ENCODE measurements at places on chromosomes 4 and X.

DNA sequence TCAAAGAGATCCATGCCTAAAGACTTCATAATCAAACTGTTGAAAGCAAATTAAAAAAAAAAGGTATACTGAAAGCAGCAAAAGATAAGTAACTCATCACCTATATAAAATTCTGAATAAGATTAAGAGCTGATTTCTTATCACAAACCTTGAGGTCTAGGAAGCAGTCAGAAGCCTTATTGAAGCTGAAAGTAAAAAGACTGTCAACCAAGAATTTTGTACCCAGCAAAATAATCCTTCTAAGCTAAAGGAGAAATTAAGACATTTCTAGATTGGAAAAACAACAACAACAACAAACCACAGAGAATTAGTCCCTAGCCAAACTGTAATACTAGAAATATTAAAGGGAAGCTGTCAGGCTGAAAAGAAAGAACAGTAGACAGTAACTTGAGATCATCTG is 622.9 kb downstream of the PCDH7 start:
- DNase-seq, result no peak

DNA sequence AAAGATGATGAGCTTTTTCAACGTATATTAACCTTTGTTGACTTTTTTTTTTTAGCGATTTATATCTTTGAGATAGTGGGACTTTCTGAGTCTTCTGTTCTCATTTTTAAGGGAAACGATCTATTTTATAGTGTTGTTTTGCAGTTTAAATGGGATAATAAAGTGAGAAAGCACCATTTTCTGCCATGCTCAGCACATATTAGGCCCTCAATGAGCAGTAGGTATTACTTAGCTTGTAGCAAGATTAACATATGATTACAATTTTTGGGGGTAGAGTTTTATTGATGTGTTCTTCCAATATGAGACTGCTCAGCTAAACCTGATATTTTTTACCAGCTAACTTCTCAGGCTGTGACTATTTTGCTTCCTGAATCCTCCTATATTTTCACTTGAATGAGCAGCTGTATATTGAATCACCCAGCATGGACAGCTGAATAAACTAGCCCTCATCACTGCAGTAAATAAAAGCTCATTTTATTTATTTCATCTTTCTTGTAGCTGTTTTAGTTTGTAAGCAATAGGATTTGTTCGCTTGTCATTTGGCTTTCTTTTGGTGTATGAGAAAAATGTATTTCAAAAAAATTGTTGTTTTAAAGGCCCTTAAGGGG is 43.7 kb downstream of the UGT8 start:
- no peak for DNase-seq

- no peak for DNase-seq
Measured at GRCh38 chrX:6729626-6730025, 194.7 kb upstream of the VCX3A start.

DNA sequence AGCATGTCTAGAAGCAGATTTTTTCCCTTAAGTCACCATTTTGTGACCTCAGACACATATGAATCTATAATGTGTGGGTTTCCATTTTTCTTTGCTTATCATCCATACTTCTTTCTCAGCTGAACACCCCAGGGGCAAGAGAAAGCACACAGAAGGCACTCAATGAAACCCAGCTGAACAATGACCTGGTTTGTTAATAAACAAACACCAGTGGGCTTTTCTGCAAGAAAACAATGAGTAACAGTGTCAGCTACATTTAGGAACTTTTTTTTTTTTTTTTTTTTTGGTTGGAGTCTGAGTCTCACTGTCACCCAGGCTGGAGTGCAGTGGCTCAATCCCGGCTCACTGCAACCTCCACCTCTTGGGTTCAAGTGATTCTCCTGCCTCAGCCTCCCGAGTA is 40.7 kb upstream of the KLF3 start:
- no peak for DNase-seq

DNA sequence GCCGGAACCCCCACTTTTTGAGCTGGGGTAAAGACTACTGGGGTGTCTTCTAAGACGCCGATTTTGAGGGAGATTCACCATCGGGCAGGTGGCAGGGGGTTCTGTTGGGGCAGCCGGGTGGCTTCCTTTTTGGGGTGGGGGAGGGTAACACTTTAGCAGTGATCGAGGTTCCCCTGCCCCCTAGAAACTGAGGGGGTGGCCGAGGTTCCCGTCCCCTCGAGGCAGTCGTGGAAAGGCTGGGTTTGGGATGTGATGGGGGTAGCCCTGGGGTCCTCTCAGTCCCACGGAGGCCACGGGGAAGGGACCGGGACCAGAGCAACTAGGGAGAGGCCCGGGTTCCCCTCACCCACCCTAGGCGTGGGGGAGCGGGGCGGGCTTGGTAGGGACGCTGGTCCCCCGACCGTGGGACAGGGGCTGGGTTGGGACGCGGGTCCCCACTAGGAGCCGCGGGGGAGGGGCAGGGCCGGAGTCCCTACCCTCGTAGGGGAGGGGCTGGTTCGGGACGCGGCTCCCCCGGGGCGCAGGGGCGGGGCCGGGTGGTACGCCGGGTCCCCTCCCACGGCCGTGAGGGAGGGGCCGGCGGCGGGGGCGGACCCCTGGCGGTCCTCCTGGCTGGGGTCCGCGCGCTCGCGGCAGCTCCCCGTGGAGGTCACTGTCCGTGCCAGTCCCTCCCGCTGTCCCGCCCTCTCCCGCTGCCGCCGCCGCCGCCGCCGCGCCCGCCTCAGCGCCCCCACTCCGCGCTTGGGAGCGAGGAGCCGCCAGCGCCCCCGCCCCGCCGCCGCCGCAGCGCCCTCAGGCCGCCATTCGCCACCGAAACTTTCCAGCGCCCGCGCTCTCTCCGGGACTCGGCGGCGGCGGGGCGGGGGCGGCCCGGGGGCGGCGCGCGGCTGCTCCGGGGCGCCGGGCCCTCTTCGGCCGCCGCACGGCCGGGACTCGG is at the start of gene TBL1X:
TBL1X (plus strand) TSS at position 624 of the 937 bp plus-strand sequence. CDS start 188,529 bp downstream, outside the sequence.
- peak; percentile 41 for DNase-seq

GRCh38 chr4:81773557-81773956 is 301.9 kb upstream of the RASGEF1B start:
- DNase-seq, result no peak

DNA sequence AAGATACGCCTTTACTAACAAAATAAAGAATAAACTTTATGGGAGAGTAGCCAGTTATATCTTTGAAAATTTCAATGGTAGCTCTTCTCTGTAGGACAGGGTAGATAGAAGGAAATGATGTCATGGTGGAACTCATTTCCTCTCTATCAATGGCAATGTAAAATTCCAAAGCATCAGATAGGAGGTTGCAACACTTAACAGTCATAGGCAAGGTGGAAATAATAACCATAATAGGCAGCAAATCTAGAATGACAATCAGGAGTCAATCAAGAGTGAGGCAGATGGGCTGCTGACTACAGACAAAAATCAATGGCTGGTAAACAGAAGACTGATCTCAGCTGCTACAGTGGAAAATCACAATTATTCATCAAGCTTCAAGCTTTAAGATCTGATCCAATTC is 53.9 kb upstream of the TET2 start:
- no peak for DNase-seq
